Panc1 (cell line): ENCODE measurements at places on chromosomes 5 and 9. TPM values are rescaled to one million over a fixed set of nuclear protein-coding genes. Genes with fewer than 3 reads are reported as not detected.
A peak's percentile ranks its signal among the peaks of the same experiment; 100 is the strongest.

Gene CEP120
- 20.1 TPM for total RNA-seq

GRCh38 chr5:165805756-165806155 is 2300.3 kb downstream of the MAT2B start:
- DNase-seq: no peak
- no peak overlapping the region for H3K27ac ChIP-seq
- H3K4me3 ChIP-seq: no peak overlapping the region
- no peaks in the 10 kb centered on the region for H3K36me3 ChIP-seq

DNA sequence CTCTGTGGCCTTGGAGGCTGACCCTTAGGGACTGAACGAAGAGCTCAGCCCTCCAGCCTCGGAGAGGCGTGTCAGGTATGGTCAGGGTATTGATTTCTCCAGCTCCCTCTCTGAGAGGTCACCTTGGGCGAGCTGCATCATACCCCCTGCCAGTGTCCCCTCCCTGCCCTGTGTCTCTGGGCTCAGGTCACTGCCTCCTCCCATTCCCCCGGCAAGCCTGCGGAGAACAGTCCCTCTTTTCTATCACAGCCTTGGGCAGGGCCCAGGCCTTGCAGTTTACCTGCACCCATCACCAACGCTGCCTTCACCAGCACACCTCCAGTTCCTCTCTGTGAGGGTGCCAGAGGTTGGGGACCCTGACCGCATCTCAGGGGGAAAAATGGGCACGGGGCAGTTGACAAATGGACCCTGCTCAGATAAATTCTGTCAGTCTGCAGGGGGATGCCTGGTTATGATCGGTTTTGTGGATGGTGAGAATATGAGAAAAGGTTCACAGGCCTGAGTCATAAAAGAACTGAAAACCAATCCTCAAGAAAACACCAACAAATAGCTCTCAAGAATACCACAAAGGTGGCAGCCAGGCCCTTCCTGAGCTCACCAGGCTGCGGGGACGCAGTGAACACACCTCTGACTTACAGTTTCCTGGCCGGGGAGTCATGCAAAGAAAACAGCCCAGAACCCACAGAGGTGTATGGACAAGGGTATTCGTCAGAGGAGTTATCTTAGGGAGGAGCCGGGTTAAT is 24.7 kb upstream of the RXRA start:
- H3K27me3 ChIP-seq: no peaks in the 10 kb centered on the region
- no peak overlapping the region for H3K4me3 ChIP-seq
- H3K27ac ChIP-seq: no peak overlapping the region
- H3K4me1 ChIP-seq: no peaks in the 10 kb centered on the region
- no peak for DNase-seq
- H3K36me3 ChIP-seq: no peaks in the 10 kb centered on the region

- H3K27ac ChIP-seq: no peak overlapping the region
- no peak overlapping the region for H3K4me3 ChIP-seq
- H3K4me1 ChIP-seq: no peaks in the 10 kb centered on the region
- DNase-seq: no peak
Measured at GRCh38 chr5:135309391-135310327, 89.4 kb downstream of the MACROH2A1 start.

DNA sequence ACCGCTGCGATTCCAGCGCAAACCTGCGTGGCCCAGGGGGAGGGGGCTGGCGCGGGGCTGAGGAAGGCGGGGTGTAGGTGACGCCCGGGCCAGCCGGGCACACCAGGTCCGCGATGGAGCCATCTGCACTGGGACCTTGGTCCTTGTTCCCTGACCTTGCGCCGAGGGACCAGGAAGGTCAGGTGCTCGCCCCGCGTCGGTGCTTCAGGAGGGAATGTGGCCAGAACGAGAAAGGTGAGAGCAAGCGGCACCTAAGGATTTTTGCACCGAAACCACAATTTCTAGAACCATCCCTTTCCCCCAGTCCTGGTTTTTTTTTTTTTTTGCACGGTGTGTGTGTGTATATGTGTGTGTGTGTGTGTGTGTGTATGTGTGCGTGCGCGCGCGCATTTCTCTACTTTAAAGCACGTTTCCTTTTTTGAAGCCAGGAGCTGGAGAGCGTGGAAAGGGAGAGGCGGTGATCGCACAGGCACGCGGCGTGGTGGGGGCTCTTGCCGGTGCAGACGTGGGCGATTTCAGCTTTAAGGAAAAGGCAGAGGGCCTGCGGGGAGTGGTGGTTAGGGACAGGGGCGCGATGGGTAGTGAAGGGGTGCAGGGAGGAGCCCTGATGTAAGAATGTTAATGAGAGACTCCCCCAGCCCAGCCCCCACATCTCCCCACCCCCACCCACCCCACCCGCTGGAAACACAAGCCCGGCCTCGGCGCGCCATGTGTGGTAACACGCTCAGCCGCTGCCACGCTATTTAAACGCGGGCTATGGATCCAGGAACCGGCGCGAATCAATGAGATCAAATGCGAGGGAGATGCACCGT is at the start of gene NPR3:
Gene NPR3 (plus strand): TSS at position 772 of the 812 bp plus-strand sequence. CDS start 456 bp downstream, outside the sequence.
- H3K4me1 ChIP-seq: no peaks in the 10 kb centered on the region
- no peaks in the 10 kb centered on the region; the same call in 1 of the 2 replicates for H3K27me3 ChIP-seq
- H3K4me3 ChIP-seq: peak within 1 kb of the TSS; percentile 71
- H3K36me3 ChIP-seq: no peaks in the 10 kb centered on the region
- H3K27ac ChIP-seq: no peak within 1 kb of the TSS
- DNase-seq: no peak

Gene ANKRD18B
- 7.3 TPM for total RNA-seq

DNA sequence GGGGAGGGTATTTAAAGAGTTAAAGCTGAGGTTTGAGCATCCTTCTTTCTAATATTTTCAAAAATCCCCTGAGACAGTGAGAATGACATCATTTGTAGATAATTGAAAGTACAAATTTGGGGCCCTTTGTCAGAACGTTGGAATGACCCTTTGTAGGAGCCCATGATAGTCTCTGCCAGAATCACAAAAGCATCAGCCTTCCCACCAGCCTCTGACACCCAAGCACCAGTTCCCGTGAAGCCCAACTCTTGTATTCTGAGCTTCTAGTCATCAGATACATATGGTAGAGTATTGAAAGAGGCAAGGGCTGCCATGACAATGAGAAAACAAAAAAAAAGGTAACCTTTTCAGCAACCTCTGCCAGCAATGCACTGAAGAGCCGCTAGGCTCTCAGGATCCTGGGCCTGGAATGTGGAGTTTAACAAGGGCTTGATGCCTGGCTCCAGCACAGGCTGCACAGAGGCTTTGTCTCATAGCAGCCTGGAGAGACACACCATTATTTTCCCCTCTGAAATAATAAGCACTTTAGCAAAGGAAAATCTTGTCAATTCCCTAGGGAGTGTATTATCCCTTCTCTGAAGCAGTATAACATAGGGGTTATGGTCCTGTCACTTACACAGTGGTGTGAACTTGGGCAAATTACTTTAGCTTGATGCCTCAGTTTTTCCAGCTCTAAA is 114.4 kb downstream of the ZNF608 start:
- peak overlapping the region; percentile 94 for H3K27ac ChIP-seq
- no peak overlapping the region for H3K4me3 ChIP-seq
- H3K27me3 ChIP-seq: no peaks in the 10 kb centered on the region

Gene FCN1
- not detected for total RNA-seq

GRCh38 chr5:45737153-45737552 is 41.0 kb upstream of the HCN1 start:
- H3K36me3 ChIP-seq: no peaks in the 10 kb centered on the region
- H3K27ac ChIP-seq: no peak overlapping the region
- DNase-seq: no peak

Gene TMEM215
- total RNA-seq: not detected

Gene IL4
- total RNA-seq: not detected

DNA sequence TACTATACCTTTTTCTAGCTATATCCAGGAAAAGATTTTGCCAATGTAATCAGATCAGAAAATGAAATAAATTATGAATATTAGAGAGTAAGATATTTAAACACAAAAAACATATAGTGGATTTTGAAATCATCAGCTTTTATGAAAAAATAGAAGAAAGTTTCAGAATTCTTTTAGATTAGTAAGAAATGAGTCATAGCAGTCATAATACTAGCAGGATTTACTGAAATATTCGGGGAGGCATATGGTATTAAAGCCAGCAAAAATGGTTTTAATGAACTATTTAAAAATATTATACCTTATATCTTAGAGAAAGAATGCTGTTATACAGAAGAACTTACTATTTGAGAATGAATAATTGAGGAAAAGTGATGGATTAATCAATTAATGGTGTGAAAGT is 303.6 kb upstream of the NUDT12 start:
- no peaks in the 10 kb centered on the region for H3K36me3 ChIP-seq
- no peak for DNase-seq
- peaks cover 2% of the 10 kb centered on the region; the same call in 1 of the 2 replicates for H3K4me1 ChIP-seq
- no peak overlapping the region for H3K27ac ChIP-seq

Gene POLR3G
- total RNA-seq: 23.4 TPM

- no peak overlapping the region for H3K27ac ChIP-seq
- H3K36me3 ChIP-seq: no peaks in the 10 kb centered on the region
- H3K27me3 ChIP-seq: no peaks in the 10 kb centered on the region
- H3K4me3 ChIP-seq: no peak overlapping the region
- DNase-seq: peak; percentile 30
Measured at GRCh38 chr5:23208959-23209431, 298.4 kb upstream of the PRDM9 start.

DNA sequence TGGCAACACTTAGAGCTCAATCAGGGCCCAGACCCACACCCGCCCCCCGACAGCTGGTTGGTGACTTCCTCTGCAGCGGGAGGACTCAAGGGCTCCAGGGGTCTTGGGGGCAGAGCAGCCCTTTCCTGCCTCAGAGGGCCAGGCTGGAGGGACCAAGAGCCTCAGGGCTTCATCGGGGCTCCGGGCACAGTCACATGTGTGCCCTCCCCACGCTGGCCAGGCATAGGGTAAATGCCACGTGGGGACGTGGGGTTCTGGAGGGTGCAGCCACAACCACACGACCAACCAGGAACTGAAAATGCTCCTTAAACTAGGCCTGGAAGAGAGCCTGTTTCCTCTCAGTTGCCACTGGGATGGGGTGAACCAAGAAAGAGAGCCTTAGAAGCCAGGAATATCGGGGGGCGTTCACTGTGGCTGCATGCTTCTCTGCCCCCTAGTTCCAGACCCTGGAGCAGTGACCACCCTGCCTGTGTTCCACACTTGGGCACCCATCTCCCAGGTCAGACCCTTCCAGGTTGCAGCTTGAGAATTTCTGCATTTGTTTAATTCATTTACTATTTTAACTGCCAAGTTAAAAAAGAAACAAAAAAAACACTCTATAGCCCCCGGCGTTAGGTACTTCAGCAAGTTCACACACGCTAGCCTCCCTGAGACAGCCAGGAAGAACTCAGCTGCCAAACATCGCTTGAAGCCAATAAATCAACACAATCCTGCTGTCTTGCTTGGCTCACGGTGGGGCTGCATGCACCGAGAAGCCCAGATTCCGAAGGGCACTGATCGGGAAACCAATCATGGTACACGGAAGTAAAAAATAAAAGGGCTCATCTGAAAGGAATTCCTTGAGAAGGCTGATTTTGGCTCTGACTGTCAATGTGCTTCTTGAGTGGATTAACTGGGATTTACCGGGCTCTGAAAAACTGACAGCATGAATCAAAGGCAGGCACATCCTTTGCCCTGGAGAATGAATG is 56.1 kb upstream of the PHYKPL start:
- H3K4me1 ChIP-seq: peaks cover 5% of the 10 kb centered on the region
- no peak overlapping the region for H3K27ac ChIP-seq
- H3K36me3 ChIP-seq: no peaks in the 10 kb centered on the region
- no peak overlapping the region for H3K4me3 ChIP-seq
- peaks cover 5% of the 10 kb centered on the region for H3K27me3 ChIP-seq

Gene ADAMTS6
- total RNA-seq: 0.64 TPM

DNA sequence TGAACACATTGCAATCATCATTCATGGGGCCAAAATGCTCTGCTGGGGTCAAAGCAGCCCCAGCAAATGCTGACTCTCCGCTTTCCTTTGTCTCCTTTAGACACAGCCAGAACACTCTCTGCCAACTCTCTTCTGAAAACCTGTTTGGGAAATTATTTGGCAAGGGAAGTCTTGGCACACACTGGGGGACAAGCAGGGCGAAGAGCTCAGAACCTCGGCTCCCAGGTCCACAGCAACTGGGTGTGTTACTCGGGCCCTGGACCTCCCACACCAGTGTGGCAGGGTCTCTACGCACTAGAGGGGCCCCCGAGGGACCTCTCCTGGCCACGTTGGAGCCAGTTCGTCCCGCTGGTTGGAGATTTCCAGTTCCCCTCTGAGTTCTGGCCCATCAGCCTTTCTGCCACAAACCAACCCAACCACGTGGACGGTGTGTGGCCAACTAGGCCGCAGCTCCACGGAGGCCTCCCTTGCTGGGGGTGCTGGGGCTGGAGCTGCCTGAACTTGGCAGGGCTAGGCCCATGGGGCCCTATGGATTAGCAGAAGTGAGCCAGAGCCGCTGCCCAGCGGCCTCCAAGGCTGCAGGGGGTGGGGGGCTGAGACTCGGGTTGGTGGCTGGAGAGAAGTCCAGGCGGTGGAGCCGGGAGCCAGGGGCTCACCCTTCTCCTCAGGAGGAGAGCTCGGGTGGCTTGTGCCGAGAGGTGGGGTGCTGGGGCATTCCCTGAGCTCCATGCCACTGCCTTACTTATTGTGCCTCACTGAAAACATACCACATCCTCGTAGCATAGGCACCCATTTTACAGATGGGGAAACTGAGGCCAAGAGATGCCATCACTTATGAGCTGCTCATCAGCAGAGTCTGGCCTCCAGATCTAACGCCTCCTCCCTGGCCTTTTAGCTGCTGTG is 46.8 kb upstream of the RNU6ATAC start:
- H3K36me3 ChIP-seq: no peaks in the 10 kb centered on the region
- no peak overlapping the region for H3K4me3 ChIP-seq
- no peaks in the 10 kb centered on the region for H3K27me3 ChIP-seq
- H3K27ac ChIP-seq: no peak overlapping the region
- H3K4me1 ChIP-seq: no peaks in the 10 kb centered on the region
- no peak for DNase-seq

DNA sequence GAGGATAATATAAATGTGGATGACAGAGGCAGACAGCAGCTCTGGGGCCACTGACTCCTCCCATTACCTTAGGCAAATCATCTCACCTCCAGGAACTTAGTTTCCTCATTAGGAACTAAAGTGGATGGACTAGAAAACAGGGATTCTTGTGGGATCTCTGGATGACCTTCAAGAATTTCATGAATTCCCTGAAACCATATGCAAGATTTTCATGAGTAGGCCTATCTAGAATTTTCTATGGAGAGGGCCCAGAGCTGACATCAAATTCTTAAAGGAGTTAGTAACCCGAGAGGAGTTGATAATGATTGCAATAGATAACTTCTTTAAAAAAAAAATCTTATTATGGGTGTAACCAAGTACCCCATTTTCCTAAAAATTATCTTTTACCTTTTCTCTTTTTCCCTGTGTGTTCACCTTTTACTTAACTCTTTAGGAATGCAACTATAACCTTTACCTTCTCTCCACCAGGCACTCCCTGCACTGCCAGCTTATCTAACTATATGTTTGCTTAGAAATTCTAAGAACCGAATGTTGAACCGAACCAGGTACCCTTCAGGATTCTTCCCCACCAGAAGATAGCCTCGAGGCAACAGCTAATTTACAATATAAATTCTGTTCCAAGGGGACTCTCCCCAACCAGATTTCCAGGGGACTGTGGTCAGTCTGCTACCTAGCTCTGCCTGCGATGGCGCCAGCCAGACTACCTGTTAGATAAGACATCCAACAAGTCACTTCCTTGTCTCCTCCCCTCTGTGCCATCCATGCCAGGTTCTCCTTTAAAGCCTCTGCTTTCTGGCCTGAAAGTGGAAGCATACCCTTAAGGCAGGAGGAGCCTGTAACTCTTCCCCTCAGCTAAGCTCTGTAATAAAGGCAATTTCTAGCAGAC is 86.0 kb downstream of the GCNT4 start:
- H3K4me1 ChIP-seq: no peaks in the 10 kb centered on the region
- H3K36me3 ChIP-seq: no peaks in the 10 kb centered on the region
- H3K27me3 ChIP-seq: peaks cover 22% of the 10 kb centered on the region
- DNase-seq: no peak
- H3K27ac ChIP-seq: no peak overlapping the region

GRCh38 chr9:32293091-32293490 is 91.4 kb upstream of the ACO1 start:
- H3K27ac ChIP-seq: no peak overlapping the region
- no peak for DNase-seq
- H3K4me3 ChIP-seq: no peak overlapping the region
